ENCODE measurements at places on chromosomes 6 and 20.

GRCh38 chr6:160398674-160399271 lies 50.6 kb downstream of the SLC22A3 start:
- DNase-seq: no peak

GRCh38 chr6:13101409-13101808 lies 226.9 kb downstream of the TBC1D7 start:
- no peak for DNase-seq

DNA sequence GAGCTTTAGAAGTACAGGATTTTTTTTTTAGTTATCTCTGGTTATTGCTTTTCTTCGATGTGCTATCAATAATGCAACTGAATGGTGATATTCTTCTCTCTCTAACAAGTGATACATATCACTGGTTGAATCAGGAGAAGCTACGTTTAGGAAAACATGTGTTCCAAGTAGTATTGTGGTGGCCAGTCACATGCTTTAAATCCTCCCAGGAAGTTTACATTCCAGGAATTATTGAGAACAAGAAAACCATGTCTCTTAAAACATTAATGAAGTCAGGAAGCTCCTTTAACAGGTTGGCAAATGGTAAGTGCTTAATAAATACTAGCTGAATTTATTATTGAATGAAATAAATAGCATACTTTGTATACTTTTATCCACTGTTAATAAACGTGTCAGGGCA lies 371.1 kb downstream of the BCKDHB start:
- DNase-seq: no peak

DNA sequence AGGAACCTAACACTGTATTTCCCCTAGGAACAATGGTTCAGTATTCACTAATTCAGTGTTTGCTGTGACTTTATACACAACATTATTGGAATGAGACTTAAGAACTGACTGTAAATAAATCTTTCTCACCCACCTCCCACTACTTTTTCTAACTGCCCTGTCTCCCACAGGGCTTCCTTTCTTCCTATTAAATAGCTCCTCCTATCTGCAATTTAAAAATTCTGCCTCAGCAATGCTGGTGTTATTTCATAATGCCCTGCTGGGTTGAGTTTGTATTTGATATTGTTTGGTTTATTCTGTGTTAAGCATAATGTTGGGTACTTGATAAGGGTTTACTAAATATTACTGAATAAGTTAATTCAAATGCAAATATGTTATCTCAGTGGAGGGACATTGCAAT lies 573.1 kb upstream of the RNF217 start:
- DNase-seq: no peak

DNA sequence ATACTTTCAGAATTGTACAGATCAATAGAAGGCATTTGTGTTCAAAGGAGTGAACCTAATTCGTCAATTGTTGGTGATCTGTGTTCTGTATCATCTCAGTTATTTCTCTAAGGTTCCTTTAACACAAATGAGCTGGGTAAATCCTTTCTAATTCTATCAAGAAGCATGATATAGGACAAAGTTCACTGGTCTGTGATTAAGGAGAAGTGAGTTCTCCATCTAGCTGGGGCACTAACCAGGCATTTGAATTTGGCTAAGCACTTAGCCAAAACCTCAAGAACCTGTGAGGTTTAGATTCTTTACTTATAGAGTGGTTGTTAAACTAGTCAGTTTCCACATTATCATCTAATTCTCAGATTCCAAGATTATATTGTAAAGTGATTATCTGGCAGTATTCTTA lies 50.3 kb downstream of the DOP1A start:
- no peak for DNase-seq

DNA sequence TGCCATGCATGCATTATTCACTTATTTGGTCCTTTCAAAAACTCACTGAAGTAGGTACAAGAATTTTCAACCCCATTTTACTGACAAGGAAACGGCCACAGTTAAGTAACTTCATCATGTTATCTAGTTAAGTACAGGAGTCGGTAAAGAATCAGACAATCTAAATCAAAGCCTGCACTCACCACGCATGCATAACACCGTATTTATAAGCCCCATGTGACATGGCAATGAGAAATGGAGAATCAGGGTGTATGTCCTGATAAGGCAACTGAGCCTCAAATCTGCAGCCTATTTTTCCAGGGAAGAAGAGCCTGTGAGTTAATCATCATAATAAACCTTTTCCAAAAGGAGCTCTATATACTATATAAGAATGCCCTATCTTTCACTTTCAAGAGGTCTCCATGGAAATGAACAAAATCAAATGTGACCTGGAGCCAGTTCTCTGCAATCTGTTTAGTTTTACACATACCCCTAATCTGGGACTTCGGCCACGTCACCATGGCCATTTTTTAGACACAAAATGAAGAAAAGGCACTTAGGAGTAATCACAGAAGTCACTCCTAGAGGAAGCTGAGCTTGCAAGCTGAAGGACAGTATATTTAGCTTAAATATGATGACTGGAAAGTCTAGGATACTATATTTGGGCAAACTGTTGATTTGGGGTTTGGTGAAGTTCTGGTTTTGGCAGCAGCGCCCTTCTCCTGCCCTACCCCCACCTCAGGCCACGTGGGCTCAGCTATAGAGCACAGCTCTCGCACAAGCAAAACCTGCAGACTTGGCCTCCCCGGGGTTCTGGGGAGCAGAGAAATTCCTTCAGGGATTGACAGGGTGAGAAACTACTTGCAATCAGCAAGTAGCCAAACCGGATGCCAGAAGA lies 19.2 kb downstream of the TRAM2 start:
- DNase-seq: no peak
